ENCODE measurements at places on chromosomes 3 and 15.

GRCh38 chr3:32459450-32459849 lies 43.2 kb downstream of the CMTM6 start:
- no peak for DNase-seq

GRCh38 chr3:69763458-69763857 lies 24.2 kb downstream of the MITF start:
- DNase-seq, result no peak

DNA sequence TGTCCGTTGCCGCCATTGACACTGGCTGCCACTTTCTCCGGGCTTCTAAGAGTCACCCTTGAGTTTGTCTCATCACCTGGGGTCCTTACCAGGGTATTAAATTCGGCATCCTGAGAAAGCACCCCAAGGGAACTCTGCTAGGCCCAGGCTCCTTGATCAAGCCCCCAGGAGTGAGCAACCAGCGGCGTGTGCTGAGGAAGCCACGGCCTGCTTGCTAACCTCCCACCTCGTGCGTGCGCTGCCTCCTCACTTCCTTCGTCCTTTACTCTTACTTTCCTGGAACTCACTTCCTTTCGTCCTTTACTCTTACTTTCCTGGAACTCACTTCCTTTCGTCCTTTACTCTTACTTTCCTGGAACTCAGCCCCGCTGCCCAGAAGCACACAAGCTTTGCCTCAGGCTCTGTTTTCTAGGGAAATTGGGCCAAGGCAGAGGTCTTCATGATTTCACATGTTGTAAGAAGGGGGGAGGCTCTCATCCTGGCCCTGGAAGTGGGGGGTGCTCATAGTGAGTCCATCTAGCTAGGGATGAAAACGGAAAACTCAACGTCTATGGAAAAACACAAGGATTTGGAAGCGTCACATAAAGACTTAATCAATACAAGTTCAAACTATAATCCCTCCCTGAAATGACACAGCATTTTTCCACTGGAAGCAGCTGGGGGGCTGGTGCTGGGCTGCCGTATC lies 36.7 kb upstream of the BDH1 start:
- DNase-seq, result no peak

- no peak for DNase-seq
These were observed 48.4 kb downstream of the MOBP start for GRCh38 chr3:39515681-39516441.

DNA sequence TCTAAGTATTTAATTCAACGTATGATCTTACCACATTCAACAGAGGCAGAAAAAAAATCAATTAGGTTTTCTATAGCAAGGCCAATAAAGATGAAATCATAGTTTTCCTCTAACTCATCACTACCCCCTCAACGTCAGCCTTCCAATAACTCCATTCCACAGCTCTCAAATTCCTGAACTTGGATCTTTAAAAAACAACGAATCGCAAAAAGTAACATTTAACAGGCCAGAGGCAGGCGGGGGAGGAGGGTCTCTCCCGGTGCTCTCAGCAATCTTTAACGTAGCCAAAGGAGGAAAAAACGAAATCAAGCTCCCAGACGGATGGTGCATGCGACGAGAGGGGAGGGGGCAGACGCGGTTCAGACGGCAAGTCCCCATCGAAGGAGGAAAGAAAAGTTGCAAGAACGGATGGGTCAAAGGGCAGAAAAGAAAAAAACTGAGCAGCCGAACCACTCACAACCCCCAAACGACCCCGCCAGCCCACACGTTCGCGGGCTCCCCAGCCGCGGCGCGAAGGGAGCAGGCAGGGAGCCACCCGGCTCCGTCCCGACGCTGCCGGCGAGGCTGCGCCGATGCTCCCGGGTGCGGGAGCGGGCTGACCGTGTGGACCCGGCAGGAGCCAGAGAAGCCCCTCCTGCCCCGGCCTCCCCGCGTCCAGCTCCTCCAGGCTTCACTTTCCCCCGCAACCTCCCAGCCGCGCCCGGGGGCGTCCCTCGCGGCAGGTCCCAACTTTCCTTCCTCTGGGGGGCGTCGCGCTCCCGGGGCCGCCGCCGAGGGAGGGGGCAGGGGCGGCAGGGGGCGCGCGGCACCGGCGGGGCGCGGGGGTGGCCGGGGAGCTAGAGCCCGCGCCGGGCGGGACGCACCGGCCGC lies 703 bp downstream of the PEAK1 start:
- DNase-seq, result peak; percentile 56

DNA sequence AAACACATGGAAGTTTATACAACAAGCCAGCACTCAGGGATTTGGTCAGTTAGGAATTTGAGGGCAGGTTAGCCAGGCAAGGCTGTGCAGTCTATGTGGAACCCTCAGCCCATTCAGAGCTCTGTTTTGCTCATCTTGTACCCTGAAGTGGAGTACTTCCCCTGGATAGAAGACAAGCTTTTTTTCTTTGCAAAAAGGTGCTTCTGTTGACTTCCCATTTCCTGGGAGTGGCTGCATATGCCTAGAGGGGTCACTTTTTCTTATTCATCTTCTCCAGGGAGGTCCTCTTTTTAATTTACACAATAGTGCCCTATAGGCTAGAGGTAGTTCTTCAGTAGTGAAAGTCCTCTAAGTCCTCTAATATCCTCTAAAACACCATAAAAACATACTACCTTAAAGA lies 225.0 kb upstream of the P2RY1 start:
- no peak for DNase-seq

DNA sequence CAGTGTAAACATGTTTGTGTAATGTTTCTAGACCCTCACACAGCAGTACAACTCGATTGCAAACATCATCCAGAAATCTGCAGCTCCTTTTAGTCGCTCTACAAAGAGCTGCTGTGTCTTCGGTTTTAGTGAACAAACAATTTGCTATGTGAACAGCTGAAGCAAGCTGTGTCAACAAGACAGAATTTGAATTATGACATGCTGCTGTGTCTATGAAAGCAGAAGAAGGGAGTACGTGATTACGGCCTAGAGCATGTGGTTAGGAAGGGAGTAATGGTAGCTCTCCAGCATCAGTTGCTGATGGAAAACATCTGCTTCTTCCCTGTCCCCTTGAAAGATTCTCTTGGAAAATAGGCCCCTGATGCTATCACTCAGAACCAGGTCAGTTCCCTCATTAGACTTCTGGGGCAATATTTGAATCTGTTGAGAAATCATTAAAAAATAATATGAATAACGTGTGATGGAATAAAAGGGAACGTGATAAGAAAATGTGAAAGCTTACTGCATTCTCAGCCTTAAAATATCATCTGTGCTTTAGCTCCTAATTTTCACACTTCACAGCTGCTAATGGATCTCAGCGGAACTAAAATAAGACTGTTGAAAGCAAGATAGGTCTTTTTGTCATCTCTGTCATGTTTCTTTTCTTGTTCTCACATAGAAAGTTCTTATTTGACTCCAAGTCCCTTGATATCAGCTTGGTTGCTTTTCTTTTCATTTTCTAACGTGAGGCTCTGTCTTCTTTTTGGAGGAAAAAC lies 891.5 kb downstream of the ROBO2 start:
- no peak for DNase-seq

DNA sequence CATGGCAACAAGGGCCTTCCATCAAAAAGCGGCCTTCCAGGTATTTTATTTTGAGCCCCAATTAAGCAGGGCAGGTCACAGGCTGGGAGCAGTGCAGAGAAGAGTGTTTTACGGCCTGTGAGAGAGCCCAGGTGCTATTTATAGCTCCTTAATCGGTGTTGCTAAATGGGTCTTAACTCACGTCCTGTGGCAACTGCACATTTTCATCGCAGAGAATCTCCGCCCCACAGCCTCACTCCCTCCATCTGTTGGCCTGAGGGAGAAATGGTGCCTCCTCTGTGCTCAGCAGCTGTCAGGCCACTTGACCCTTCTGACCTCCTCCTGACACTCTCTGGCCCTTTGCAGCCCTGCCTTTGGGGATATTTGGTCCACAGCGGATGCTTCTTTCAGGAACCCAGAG lies 58.6 kb downstream of the SPSB4 start:
- no peak for DNase-seq

DNA sequence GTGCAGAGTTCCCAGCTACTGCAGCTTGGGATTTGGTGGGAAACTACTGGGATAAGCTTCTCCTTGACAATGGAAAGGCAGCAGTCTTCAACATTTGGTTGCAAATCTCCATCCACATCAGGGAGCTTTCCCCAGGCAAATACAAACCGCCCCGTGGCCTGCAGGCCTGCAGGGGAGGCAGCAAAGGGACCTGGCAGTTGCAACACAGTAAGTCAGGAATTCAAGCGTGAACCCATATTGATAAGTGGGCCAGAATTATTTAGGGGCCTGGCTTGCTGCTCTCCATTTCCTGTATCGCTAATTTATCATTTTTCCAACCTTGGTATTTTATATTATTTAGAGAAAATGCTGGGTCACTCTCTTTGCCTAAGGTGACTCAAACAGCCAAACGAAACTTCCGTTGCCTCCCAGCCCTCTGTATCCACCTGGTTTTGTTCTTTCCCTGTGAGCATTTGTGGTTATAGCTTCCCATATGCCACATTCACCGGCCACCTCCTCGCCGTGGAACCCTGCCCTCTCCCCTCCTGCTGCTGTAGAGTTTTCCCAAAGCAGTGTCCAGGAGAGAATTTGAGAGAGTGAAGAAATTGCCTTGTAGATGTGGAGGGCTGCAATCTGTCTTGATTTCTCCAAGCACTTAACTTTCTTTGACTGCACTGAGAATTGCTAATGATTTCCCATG lies 34.8 kb downstream of the B3GALNT1 start:
- no peak for DNase-seq

DNA sequence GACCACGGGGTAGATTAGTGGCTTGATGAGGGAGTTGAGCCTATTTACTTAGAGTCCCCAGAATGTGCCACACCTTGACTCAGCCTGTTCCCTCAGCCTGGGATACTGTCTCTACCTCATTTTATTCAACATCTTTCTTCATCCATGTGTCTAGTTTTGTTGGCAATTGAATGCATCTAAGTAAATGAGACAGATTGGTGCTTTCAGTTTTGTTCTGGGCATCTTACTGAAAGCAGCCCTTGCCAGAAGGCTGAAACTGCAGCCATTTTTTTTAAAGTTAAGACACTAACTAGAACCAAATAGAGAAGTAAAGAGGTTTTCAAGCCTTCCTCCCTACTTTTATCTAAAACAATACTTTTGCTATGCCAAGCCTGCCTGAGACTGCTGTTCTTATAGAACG lies 246.8 kb downstream of the SLCO3A1 start:
- no peak for DNase-seq

DNA sequence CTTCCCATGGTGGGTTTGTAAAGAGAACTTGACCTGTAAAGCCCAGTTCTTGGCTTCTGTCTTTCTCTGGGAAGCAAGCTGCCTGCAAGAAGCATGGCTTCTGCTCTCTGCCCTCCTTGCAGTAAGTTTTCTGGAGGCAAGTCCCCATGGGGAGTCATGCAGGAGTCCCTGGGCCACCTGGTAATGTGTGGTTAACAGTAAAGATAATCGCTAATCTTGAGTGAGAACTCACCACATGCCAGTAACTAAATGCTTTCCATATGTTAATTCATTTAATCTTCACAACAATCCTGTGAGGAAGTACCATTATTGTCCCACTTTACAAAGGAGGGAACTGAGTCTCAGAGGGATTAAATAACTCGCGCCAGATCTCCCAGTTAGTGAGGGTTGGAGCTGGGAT lies 4.2 kb downstream of the CAPN3 start:
- no peak for DNase-seq

- DNase-seq, result no peak
These were observed 8.4 kb upstream of the ISL2 start for GRCh38 chr15:76328106-76328696.

- DNase-seq, result no peak
These were observed 114.8 kb downstream of the WDR72 start for GRCh38 chr15:53644660-53645059.

GRCh38 chr3:63128380-63128779 lies 149.7 kb upstream of the SYNPR start:
- no peak for DNase-seq

DNA sequence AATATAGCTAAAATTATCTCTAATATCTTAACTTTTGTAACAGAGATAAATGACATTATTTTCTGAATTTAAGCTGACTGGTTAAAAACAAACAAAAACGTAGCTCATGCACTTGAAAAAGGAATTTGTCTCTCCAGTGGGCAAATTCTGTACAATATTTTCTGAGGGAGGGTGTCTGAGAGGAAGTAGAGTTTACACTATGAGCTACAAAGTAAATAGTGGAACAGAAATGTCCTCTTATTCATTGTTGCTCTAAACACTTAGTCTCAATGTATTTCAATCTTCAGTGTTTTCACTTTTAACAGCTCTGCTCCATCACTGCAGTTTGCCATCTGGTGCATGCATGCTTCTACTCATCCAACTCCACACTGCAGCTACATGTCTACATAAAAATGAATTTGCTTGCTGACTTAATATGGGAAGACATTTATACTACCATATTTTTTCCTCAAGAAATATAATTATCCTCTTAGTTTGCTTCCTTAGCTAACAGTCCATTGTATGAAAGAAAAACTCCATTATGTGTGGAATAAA lies 817.4 kb upstream of the LMCD1 start:
- DNase-seq, result no peak

- DNase-seq, result no peak
These were observed 35.0 kb upstream of the COLQ start for GRCh38 chr3:15556512-15556911.

- no peak for DNase-seq
These were observed 4.6 kb downstream of the FSIP1 start for GRCh38 chr15:39778021-39778420.

GRCh38 chr15:60118626-60119025 lies 114.5 kb downstream of the FOXB1 start:
- DNase-seq, result no peak

- DNase-seq, result no peak
These were observed 5.3 kb upstream of the TYRO3 start for GRCh38 chr15:41553731-41554130.

DNA sequence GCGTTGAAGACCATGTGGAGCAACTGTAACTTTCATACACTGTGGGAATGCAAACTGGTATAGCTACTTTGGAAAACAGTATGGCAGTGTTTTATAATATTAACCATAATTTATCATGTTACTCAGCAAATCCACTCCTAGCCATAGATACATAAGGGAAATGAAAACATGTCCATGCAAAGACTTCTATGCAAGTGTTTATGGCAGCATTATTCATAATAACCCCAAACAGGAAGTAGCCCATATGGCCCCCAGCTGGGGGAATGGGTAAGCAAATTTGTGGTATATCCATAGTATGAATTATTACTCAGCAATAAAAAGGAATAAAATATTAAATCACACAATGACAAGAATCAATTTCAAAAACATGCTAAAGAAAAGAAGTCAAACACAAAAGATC lies 23.0 kb upstream of the GATA2 start:
- no peak for DNase-seq

GRCh38 chr3:154122552-154122911 lies 1.3 kb downstream of the ARHGEF26 start:
- DNase-seq, result no peak

All from left ventricle myocardium inferior (tissue), 1 donor.